Epithelial cell of proximal tubule (primary cell): ENCODE measurements at places on chromosomes 3 and 15. TPM values are rescaled to one million over a fixed set of nuclear protein-coding genes. Genes with fewer than 3 reads are reported as not detected.

CCR3 gene
- not detected in 2 replicates for total RNA-seq

DNA sequence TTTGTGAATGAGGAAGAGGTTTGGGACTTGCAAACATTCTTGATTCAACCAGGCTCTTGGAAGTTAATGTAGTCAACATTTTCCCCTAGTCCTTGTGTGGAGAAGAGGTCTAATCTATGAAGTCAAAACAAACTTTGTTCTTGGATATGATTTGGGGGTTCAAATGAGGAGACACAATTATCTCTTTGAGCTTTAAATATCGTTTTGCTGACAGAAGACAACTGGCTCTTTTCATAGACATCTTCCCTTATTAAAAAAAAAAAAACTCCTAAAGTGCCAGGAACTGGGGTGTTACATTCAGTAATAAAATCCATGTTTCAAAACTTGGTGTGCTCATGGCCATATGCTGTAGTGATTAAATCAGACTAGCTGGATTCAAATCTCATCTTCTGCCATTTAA is 345.3 kb upstream of the ICE2 start:
- no peak for DNase-seq

DNA sequence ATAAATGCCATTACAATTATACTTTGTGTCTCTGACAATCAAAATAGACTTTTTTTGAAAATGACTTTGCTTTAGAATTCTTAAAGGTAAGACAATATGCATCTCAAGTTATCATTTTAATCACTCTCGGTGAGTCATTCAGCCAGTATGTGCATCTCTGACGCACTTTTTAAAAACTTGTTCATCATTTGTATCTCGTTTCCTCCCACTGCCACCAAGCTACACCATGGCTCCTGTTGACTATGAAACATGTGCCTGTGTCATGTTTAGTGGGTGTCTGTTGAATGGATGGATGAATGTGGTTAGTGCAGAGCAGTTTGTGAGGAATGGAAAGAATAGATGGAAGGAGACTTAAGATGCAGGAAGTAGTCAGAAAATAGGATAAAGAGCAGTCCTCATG is 68.6 kb downstream of the ARPP21 start:
- no peak for DNase-seq

GRCh38 chr15:51818150-51818549 is 11.3 kb upstream of the TMOD3 start:
- DNase-seq, result no peak

GRCh38 chr3:69329892-69330291 is 56.0 kb downstream of the FRMD4B start:
- DNase-seq, result no peak

- no peak for DNase-seq
Measured at GRCh38 chr15:55789066-55789660, 46.2 kb upstream of the PRTG start.

GRCh38 chr15:42693942-42694341 is 43.0 kb downstream of the CDAN1 start:
- DNase-seq, result no peak

DNA sequence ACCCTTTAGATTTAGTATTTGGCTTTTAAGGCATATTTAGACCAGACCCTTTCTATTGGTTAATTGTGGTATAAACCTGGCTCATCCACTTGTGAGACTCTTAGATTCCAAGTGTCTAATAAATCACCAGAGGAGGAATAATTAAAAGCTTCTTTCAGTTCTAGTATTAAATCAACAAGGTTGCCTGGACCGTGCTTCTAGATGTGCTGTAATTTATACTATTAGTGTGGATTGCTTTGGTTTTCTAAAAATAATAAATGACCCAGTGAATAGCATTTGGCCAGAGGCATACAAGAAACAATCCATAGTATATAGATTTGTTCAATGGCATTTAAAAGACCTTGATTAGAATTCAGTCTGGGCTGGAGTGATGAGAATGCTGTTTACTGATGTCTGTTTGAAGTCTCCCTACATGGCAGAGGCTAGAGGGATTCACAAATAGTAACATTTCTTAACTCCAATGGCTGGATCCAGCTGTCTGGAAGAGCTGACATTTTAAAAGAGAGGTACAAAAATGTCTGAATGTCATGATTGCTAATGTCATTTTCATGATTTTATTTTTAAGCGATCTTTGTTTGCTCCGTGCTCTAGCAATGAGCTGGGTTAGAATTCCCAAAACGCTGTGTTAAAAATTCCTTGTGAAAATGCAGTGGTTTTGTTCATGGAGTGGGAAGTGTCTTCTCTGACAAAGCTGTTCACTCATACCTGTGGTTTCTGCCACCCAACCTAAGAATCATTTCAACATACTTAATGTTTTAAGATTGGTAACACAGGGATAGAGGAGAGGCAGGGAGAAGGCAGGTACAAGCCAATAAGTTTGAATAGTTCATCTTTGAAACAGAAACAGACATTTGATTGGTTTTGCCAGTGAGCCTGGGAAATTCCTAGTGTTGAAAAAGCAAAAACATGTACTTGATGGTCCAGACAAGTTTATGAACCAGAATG is 89.9 kb downstream of the RBMS3 start:
- no peak for DNase-seq
